ENCODE measurements at places on chromosomes 11 and 22.

- no peak overlapping the region for H3K27ac ChIP-seq
- H3K36me3 ChIP-seq = peaks cover 3% of the 10 kb centered on the region
- no peak overlapping the region for H3K4me3 ChIP-seq
Observed at GRCh38 chr11:108727665-108728064, 62.8 kb downstream of the DDX10 start.

DNA sequence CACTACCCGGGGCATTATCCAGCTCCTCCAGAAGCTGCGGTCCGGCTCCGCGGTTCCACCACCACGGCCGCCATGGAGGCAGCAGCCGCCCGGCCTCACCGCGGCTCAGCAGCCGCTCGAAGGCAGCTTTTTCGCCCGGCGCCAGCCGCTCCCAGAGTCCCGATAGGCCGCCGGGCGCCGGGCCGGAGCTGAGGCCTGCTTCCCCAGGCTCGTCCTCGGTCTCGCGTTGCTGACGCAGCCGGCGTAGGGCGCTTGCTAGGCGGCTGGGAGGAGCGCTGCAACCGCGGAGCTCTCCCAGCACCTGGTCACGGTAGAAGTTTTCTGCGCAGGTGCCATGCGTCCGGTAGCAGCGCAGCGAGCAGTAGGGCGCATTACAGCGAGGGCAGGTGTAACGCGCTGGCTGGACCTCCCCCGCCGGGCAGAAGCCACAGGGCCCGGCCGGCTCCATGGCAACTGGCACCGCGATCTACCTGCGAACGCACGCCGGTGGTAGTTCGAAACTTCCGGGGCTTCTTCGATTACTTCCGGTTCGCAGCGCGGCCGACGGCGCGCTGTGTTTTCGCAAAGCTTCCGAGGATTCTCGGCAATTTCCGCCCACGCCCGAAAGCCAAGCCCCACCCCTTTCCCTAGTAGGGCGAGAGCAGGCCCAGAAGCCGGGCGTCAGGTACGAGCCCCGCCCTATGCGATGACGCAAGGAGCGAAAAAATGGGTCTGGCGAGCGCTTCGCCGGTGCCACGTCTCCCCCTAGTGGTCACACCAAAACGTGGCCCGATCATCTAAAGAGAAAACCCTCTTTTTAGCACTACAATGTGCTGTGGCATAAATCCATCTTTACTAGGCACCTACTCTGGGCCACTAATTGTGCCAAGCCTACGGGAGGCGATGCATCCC is at the start of gene ZNHIT2:
Gene ZNHIT2, minus strand, starts transcription at position 496 of the 891 bp plus-strand sequence. Its CDS starts 48 bp downstream, at position 448.
- H3K36me3 ChIP-seq = peaks cover 43% of the 10 kb centered on the region
- H3K4me3 ChIP-seq = peak within 1 kb of the TSS; percentile 97
- peaks cover 33% of the 10 kb centered on the region for H3K4me1 ChIP-seq
- no peaks in the 10 kb centered on the region for H3K27me3 ChIP-seq

DNA sequence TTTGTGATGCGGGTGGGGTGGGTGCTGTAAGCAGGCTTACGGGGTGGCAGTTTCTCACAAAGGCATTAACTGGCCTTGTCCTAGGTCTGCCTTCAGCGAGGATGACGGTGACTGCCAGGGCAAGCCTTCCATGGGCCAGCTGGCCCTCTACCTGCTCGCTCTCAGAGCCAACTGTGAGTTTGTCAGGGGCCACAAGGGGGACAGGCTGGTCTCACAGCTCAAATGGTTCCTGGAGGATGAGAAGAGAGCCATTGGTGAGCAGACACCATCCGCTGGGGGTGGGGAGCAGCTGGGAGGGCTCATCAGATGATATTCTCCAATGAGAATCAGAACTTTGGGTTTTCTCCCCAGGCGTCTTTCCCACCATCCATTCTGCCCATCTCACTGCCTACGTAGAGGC is 5.8 kb downstream of the TCN2 start:
- peaks cover 23% of the 10 kb centered on the region for H3K36me3 ChIP-seq
- H3K4me3 ChIP-seq = no peak overlapping the region
- no peak for DNase-seq
- H3K4me1 ChIP-seq = no peaks in the 10 kb centered on the region
- no peaks in the 10 kb centered on the region for H3K27me3 ChIP-seq

GRCh38 chr22:19669570-19669969 is 44.7 kb upstream of the SEPTIN5 start:
- H3K27ac ChIP-seq = no peak overlapping the region
- H3K27me3 ChIP-seq = no peaks in the 10 kb centered on the region
- no peaks in the 10 kb centered on the region for H3K36me3 ChIP-seq
- peaks cover 4% of the 10 kb centered on the region for H3K4me1 ChIP-seq
- no peak overlapping the region for H3K4me3 ChIP-seq
- no peak for DNase-seq

DNA sequence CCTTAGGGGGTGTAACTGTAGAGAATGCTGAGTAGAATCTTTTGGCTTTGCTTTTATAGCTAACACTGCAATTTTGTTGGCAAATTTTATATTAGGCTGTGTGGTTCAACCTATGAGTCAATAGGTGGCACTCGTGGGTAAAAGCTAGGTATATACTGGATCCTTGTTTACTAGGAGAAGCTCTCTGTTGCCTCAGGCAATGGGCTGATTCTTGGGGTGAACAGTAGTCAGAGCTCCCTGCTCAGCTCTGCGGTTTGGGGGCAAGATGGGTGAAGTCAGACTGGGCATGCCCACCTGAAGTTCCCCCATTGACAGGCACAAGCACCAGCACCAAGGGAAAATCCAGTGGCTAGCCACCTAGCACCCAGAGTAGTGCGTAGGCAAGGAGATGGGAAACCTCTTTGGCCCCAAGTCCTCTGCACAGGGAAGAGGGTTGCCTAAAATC is 238.7 kb downstream of the FAM181B start:
- H3K4me3 ChIP-seq = no peak overlapping the region
- no peak overlapping the region for H3K27ac ChIP-seq
- no peaks in the 10 kb centered on the region for H3K4me1 ChIP-seq
- H3K27me3 ChIP-seq = no peaks in the 10 kb centered on the region
- DNase-seq = no peak

DNA sequence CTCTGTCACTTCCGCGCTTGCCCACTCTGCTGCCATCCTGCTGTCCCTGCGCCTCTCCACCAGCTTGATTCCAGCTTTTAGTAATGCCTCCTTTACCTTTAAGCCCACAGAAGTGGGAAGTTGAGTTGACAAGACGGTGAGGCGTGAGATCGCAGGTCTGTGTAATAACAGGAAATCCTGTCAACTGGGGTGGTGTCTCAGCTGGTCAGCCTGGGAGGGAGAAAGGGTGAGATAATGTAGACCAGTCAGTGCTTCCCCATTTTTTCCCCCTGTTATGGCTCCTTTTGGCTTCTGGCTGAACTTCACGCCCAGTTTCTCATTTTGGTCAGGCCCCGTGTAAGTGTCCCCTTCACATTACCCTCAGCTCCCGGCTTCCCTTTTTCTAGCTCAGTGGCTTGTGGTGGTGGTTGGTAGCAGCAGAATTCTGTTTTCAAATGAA is 98.9 kb downstream of the TRAF6 start:
- peak; percentile 70 for DNase-seq
- H3K36me3 ChIP-seq = no peaks in the 10 kb centered on the region
- no peaks in the 10 kb centered on the region for H3K4me1 ChIP-seq
- no peak overlapping the region for H3K27ac ChIP-seq

GRCh38 chr11:128462922-128463321 is 124.4 kb downstream of the ETS1 start:
- DNase-seq = no peak
- H3K4me1 ChIP-seq = peaks cover 8% of the 10 kb centered on the region
- peak overlapping the region; percentile 85 for H3K27ac ChIP-seq
- no peaks in the 10 kb centered on the region for H3K27me3 ChIP-seq
- H3K36me3 ChIP-seq = peaks cover 25% of the 10 kb centered on the region

- H3K27me3 ChIP-seq = no peaks in the 10 kb centered on the region
- DNase-seq = no peak
- H3K4me1 ChIP-seq = no peaks in the 10 kb centered on the region
- H3K36me3 ChIP-seq = no peaks in the 10 kb centered on the region
Observed at GRCh38 chr11:59866836-59867235, 549 bp upstream of the TCN1 start.

DNA sequence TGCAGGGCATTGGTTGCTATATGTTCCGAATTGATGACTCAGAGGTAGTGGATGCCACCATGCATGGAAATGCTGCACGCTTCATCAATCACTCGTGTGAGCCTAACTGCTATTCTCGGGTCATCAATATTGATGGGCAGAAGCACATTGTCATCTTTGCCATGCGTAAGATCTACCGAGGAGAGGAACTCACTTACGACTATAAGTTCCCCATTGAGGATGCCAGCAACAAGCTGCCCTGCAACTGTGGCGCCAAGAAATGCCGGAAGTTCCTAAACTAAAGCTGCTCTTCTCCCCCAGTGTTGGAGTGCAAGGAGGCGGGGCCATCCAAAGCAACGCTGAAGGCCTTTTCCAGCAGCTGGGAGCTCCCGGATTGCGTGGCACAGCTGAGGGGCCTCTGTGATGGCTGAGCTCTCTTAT is 5.4 kb upstream of the TTC36 start:
- peaks cover 66% of the 10 kb centered on the region for H3K36me3 ChIP-seq
- DNase-seq = no peak
- H3K27me3 ChIP-seq = no peaks in the 10 kb centered on the region

DNA sequence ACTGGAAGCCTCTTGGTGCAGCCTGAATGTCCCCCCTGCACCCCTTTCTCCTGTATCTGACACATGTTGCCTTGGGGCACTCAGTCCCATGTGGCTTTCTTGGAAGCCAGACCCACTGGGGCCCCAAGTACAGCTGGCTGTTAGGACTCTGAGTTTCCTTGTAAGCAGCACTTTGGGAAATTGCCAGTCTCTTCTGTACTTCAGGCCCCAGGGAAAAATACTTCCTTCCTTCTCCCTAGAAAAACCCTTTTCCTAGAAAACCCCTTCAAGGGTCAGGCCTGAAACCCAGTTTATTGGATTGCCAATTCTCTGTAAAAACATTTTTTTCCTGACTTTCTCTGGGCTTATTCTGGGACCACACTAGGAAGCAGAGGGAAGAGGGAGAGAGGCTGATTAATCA is 360.3 kb downstream of the TENM4 start:
- H3K27ac ChIP-seq = no peak overlapping the region
- H3K4me1 ChIP-seq = no peaks in the 10 kb centered on the region
- no peaks in the 10 kb centered on the region for H3K36me3 ChIP-seq
- H3K27me3 ChIP-seq = no peaks in the 10 kb centered on the region

DNA sequence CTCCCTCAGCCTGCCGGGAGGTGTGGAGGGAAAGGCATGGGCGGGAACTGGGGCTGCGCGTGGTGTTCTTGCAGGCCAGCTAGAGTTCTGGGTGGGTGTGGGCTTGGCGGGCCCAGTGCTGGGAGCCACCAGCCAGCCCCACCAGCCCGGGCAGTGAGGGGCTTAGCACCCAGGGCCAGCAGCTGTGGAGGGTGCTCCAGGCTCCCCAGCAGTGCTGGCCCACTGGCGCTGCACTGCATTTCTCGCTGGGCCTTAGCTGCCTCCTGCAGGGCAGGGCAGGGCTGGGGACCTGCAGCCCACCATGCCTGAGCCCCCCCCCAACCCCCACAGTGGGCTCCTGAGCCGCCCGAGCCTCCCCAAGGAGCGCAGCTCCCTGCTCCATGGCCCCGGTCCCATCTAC is 304.2 kb downstream of the KCNA4 start:
- DNase-seq = no peak
- H3K36me3 ChIP-seq = no peaks in the 10 kb centered on the region
- H3K27me3 ChIP-seq = no peaks in the 10 kb centered on the region
- H3K4me1 ChIP-seq = no peaks in the 10 kb centered on the region

DNA sequence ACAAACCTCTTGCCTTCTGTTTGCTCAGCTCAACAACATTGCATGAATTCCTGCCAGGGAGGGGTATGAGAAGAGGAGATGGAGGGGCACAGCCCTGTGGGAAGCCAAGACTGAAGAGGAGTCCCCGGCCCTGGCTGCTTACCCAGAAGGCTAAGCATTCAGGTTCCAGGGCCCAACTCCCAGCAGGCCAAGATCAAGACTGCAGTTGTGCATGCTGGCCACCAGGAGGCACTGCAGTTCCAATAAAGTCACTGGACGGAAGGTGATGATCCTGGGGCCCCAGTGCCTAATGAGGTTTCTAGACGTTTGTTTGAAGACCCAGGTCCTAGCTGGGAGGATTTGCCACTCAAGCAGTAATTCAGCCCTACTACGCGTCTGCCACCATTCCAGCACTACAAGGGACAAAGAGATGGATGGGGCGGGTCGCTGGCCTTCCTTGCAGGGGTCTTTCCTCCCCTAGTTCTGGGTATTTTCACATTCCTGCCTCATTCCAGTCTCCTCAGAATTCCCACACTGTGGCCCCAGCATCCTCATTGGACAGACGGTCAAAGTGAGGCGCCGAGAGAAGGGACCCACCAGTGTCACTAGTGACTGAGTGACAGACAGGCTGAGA is 23.6 kb downstream of the ALX4 start:
- no peaks in the 10 kb centered on the region for H3K36me3 ChIP-seq
- DNase-seq = no peak
- H3K27me3 ChIP-seq = no peaks in the 10 kb centered on the region
- no peak overlapping the region for H3K4me3 ChIP-seq
- H3K4me1 ChIP-seq = no peaks in the 10 kb centered on the region

DNA sequence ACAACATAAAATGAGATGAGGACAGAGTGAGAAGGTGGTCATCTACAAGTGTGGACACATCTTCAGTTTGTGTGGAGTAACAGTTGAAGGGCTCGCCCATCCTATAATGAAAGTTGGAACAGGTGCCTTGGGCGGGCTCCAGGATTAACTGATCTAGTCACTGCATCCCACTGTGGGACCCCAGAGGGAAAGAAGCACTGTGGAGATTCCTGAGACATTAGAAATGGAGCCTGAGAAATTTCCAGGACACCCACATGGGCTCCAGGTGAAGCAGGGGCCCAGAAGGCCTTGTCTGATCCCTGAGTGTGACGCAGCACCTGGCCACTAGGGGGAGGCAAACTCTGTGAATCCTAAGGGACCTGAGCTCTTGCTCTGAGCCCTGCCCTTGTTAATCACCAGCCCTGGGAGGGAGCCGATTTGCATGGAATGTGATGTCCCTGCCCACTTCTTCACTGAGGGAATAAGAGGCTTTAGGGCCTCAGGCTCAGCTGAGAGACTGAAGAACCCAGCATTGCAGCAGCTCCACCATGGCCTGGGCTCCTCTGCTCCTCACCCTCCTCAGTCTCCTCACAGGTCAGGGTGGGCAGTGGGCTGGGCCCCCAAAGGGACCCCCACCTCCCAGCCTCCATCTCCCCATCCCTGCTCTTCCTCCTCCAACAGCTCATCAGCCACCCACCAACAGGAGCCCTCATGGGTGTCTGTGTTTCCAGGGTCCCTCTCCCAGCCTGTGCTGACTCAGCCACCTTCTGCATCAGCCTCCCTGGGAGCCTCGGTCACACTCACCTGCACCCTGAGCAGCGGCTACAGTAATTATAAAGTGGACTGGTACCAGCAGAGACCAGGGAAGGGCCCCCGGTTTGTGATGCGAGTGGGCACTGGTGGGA is 98.4 kb downstream of the VPREB1 start:
- no peaks in the 10 kb centered on the region for H3K27me3 ChIP-seq
- no peak for DNase-seq
- no peaks in the 10 kb centered on the region for H3K4me1 ChIP-seq
- H3K27ac ChIP-seq = no peak overlapping the region

DNA sequence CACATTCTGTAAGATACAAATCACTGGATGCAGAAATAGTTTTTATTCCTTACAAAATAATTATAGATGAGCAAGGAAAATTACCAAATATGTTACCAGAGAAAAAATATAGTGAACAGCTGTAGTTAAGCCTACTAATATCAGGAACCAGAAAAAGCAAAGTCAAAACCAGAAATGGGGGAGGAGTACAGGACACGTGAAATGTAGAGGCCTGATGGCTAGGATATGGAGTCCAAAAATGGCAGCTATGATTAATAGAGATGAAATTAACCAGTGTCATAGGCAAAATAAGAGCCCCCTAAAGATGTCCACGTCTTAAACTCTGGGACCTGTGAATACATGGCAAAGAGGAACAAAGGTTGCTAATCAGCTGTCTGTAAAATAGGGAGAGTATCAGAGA is 34.1 kb downstream of the MRE11 start:
- no peak overlapping the region for H3K4me3 ChIP-seq
- peaks cover 10% of the 10 kb centered on the region for H3K36me3 ChIP-seq
- no peaks in the 10 kb centered on the region for H3K4me1 ChIP-seq
- no peak overlapping the region for H3K27ac ChIP-seq

- peaks cover 7% of the 10 kb centered on the region for H3K36me3 ChIP-seq
- no peak overlapping the region for H3K4me3 ChIP-seq
Observed at GRCh38 chr11:78192223-78192719, 3.6 kb downstream of the USP35 start.

All from ascending aorta (tissue), 2 donors.